ENCODE measurements at places on chromosomes 4 and X. TPM values are rescaled to one million over a fixed set of nuclear protein-coding genes. Genes with fewer than 3 reads are reported as not detected.

SLC9B1 gene
- 0.79 TPM for total RNA-seq

HSD17B10 gene
- total RNA-seq = 92.3 TPM

MAGEB2 gene
- not detected for total RNA-seq

RAP2C gene
- total RNA-seq = 57.3 TPM

GRCh38 chrX:130529531-130529930 is 127.7 kb downstream of the RBMX2 start:
- no peak for DNase-seq

- no peak for DNase-seq
These were observed 61.7 kb upstream of the HDAC8 start for GRCh38 chrX:72634331-72634730.

DNA sequence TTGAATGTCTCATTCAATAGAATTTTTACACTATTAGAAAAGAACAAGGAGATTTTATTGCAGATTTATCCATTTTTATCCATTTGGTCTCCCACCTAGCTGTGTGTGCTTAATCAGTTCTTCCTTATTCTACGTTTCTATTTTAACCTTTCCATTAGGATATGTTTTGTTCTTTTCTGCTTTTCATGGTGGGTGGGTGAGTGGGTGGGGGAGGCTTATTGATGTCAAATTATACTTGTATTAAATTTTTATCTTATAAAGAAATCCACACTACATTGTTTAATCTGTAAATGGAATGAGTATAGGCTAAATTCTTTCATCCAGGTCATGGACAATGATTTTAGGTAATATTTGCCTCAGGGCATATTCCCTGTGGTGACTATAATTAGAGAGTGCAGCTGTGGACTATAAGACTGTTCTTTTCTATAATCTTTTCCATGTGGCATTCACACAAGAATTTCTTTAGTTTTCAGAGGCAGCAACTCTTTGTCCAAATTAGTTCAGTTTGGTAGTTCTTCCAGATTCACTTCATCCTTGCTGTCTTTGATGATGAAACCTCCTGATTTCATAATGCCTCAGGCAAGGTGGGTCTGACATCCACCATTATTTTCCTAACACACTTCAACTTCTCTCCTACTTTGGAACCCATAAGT is 2451.8 kb downstream of the PCDH7 start:
- no peak for DNase-seq

GRCh38 chr4:70681704-70682103 is 6.6 kb upstream of the UTP3 start:
- DNase-seq = no peak

DNA sequence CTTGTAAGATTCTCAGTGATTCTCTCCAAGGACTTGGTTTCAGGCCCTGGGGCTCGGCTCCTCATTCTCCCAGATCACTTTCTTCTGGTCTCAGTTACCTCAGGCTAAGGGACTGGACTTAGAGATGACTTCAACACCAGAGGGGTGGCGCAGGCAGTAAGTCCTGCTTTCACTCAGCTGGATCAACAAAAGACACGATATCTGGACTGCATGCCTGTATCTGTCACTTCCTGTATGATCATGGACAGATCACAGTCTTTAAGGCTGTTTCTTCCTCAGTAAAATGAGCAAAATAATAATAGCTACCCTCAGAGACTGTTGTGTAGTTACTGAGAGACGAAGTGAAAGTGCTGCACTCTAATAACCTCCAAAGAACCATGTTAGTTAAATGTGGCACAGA is 19.5 kb upstream of the CXCR3 start:
- DNase-seq = no peak

GRCh38 chr4:4810092-4810774 is 49.2 kb upstream of the MSX1 start:
- no peak for DNase-seq

Data from progenitor cell of endocrine pancreas (in vitro differentiated cells).